Type B pancreatic cell (in vitro differentiated cells): ENCODE measurements at places on chromosomes 13 and 19.
A peak's percentile ranks its signal among the peaks of the same experiment; 100 is the strongest.

- DNase-seq, result no peak
These were observed 98.0 kb downstream of the EDNRB start for GRCh38 chr13:77820431-77821149.

DNA sequence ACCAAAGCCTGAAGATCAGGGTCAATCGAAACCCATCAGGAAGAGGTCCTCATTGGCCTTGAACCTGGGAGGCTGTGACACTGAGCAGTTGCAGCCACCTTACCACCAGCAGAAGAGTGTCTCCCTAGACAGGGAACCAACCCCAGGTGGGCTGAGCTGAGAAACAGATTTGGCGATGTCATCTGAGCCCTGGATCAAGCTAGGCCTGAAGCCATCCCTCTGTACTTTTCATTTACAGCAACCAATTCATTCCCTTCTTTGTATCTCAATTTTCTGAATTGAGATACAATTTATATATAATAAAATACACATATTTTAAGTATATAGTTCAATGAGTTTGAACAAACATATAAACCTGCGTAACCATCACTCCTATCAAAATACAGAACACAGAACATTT lies 14.6 kb downstream of the RHPN2 start:
- DNase-seq, result no peak

GRCh38 chr13:92459306-92459705 lies 767.3 kb upstream of the GPC6 start:
- no peak for DNase-seq

DNA sequence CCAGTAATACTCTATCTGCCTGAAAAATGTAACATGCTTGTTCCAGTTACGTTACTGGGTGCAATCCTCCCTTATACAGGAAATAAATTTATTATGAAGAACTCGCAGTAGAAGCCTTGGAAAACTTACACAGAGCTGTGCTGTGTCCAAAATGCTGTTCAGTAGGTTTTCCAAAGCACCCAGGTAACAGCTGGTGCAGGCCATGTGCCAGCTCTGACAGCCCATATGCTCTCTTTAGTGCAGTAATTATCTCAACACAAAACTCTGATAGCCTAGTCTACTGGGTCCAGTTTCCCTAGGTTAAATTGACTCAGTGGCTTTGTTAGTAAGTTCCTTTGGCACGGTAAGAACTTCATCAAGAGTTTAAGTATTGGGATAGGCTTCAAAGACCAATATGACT lies 120.7 kb upstream of the OBI1 start:
- no peak for DNase-seq

DNA sequence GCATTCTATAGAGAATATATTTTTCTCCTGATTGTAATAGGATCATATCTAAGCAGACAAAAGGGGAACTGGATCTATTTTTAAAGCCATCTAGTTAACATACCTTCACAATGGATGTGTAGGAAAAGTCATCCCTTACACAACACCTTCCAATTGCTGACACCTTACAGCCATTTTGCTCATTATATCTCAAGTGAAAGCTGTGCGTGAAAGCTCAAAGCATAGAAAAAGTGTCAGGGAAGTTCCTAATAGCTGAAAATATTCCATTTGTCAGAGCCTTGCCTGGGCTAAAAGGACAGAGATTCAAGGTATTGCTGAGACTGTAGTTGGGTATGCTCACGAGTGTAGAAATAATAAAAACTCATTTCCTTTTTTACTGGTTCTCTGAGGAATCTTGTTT lies 340.6 kb upstream of the KLHL1 start:
- DNase-seq, result no peak

DNA sequence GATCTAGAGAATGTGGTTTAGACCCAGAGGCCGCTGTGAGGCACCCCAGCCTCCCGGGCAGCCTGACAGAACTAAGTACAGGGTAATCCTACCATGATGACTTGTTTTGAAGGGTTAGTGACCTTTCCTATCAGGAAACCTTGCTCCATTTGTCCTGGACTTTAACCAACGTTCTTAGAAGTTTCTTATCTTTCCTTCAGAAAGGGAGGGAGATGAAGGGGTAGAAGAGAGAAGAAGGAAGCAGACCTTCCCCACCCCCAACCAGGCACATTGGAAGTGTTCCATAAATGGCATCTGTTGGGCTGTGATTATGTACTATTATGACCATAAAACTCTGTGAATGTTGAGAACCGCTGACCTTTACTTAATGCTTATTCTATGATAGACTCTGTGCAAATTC lies 184.2 kb downstream of the OXGR1 start:
- DNase-seq, result no peak

DNA sequence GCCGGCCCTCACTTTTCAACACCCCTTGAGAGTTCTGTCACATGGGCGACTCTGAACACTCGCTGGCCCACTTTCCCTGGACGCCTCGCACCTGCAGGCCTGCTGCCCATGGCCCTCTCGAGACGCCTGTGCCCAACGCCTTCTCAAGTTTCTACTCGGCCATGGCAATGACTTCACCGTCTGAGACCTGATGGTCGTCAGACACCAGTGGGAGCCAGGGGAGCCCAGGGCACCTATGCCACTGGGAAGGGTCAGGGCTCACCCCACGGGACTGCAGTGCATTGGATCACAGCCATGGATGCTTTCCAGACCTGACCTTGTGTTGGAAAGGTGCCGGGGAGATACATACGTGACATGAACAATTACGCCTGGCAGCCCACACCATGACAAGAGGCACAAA lies 60.1 kb downstream of the KLF2 start:
- no peak for DNase-seq

- DNase-seq, result no peak
These were observed 112.5 kb downstream of the SOX1 start for GRCh38 chr13:112179421-112179820.

GRCh38 chr19:30281906-30282305 lies 90.3 kb upstream of the ZNF536 start:
- no peak for DNase-seq

- DNase-seq, result no peak
These were observed 109.8 kb downstream of the CACNA1A start for GRCh38 chr19:13396250-13397080.

GRCh38 chr13:25927932-25928331 lies 123.9 kb downstream of the SHISA2 start:
- DNase-seq, result no peak

- DNase-seq, result no peak
These were observed 81.7 kb downstream of the ZNF429 start for GRCh38 chr19:21587117-21587461.

DNA sequence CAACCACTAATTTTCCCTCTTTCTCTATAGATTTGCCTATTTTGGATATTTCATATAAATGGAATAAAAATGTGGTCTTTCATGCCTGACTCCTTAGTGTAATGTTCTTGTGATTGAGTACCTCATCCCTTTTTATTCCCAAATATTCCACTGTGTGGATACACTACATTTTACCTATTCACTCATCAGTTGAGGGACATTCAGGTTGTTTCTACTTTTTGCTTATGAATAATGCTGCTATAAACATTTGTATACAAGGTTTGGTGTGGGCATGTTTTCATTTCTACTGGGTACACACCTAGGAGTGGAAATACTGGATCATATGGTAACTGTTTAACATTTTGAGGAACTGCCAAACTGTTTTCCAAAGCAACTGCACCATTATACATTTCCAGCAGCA lies 5.1 kb upstream of the WBP4 start:
- DNase-seq, result no peak

- no peak for DNase-seq
These were observed 83.0 kb downstream of the TNFSF11 start for GRCh38 chr13:42656958-42657357.

DNA sequence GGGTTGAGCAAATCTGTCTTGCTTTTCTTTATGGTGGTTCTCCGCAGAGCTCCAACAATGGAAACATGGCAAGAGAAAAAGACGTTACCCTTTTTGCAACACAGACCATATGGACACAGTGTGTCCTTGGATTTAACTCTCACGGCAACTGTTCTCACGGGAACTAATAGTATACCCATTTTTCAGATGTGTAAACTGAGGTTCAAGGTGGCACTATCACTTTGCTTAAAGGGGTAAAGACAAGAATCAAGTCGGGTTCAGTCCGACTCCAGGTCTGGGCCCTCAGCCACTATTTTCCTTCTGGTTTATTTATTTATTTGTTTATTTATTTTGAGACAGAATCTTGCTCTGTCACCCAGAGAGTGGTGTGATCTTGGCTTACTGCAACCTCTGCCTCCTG lies 176.0 kb downstream of the CACNA1A start:
- DNase-seq, result no peak

- DNase-seq, result no peak
These were observed 107.4 kb downstream of the KLF5 start for GRCh38 chr13:73166204-73166603.

- DNase-seq, result no peak
These were observed 152.6 kb upstream of the HTR2A start for GRCh38 chr13:47049276-47049989.

DNA sequence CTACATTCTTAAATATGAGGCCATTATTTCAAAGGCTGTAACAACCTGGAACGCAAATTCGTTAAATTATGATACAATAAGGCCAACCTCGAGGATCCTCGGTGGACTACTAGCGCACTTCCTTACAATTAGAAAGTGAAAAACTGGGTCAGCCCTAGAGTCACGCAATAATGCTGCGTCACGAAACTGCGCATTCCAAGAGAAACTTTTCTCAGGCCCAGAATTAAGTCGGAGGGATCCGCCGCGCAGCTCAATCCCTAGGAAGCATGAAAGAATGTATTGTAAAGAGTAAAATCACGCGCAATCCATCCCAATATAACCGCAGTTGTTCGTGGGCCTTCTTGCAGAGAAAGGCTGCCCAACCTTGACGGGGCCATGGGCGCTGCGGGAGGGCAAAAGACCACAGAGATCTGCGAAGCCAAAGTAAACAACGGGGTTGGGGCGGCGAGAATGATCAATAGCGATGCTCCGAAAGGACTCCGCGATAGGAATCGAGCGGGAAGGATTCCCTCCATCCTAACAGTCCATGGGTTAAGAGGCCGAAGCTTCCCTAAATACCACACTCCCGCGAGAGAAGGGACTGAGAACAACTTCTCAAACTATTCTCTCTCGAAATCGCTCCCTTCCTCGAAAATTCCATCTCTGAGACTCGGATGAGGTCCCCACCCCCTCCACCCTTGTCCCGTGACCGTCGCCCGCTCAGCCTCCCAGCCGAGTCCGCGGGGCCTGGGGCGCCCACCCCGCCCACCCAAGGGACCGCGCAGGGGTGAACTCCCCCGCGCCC lies 564 bp downstream of the SPART start:
- peak; percentile 75 for DNase-seq

GRCh38 chr13:114226699-114227323 lies 7.9 kb upstream of the CDC16 start:
- peak; percentile 88 for DNase-seq

DNA sequence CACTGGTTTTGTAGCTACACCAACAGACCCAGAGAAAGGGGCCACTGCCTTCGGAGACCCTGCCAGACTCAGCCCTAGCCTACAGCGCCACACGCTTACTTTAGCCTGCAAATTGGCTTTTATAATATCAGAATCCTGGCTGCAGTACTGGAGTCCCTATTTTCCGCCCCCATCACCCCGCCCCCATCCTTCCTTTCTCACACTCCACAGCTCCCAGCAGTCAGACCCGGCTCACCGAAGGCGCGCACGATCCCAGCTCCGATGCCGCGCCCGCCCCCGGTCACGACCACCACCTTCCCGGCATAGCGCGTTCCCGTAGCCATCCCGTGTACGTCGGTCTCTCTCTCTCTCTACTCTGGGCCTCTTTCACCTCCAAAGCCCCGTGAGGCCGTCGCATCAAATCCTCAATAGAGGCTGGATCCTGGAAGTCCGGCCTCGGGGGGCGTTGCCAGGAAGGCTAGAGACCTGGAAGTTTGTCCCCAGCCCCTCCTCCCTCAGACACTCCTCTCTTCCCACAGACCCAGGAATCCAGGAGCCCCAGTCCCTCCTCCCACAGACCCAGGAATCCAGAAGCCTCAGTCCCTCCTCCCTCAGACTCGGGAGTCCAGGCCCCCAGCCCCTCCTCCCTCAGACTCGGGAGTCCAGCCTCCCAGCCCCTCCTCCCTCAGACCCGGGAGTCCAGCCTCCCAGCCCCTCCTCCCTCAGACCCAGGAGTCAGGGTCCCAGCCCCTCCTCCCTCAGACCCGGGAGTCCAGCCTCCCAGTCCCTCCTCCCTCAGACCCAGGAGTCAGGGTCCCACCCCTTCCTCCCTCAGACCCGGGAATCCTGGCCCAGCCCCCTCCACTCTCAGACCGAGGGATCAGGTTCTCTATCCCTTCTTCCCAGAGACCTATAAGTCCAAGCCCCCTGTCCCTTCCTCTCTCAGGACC lies at the start of gene HSD17B14:
HSD17B14 (minus strand) TSS at position 403 of the 929 bp plus-strand sequence; CDS start at position 323, 80 bp downstream.
- peak; percentile 73 for DNase-seq

GRCh38 chr19:5479958-5480357 lies 24.7 kb downstream of the ZNRF4 start:
- no peak for DNase-seq

GRCh38 chr19:55670280-55671053 lies 4.6 kb upstream of the EPN1 start:
- DNase-seq, result peak; percentile 87

DNA sequence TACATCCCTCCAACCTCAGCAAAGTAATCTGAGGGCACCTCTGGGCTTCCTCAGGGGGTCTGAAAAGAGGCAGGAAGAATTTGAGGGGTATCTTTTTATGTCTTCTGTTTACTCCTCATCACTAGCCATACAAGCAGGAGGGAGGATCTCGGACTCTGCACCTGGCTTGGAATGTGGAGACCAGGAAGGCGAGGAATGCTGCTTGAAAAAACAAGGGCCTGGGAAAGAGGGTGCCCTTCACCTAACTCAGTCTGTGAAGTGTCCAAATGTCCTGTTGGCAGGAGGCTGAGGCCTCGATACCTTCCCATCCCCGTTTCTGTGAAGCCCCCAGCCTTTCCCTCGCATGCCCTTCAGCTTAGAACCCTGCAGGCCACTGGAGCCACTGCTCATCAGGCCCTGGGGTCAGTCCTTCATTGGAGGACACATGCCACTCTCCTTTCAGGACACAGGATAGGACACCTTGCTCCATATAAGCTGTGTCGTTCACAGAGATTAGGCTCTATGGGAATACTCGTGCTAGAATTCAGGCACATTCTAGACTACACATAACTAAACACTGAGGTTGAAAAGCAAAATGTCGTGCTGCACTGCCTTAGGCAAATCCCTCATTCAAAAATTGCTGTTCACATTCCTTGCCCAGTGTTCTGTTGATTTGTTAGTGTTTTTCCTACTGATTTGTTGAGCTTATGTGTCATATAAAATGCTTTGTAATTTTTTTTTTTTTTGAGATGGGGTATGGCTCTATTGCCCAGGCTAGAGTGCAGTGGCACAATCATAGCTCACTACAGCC lies 49.7 kb downstream of the ESD start:
- DNase-seq, result no peak

- no peak for DNase-seq
These were observed 71.6 kb upstream of the ZDHHC20 start for GRCh38 chr13:21530656-21531055.

DNA sequence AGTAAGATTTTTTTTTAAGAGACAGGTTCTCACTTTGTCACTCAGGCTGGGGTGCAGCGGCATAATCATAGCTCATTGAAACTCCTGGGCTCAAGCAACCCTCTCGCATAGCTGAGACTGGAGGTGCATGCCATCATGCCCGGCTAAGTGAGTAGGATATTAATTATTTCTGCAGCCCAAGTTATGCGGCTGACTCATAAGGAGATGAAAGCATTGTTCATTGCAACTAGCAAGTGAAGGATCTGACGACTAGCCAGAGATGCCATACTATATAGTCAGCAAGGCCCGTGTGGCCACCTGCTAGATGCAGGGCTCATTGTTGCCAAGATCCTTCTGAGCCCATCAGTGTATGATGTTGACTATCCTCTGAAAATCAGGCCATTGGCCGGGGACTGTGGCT lies 45.2 kb downstream of the ABCC4 start:
- no peak for DNase-seq
